GM12892 (cell line): ENCODE measurements at places on chromosomes 4 and X.

DNA sequence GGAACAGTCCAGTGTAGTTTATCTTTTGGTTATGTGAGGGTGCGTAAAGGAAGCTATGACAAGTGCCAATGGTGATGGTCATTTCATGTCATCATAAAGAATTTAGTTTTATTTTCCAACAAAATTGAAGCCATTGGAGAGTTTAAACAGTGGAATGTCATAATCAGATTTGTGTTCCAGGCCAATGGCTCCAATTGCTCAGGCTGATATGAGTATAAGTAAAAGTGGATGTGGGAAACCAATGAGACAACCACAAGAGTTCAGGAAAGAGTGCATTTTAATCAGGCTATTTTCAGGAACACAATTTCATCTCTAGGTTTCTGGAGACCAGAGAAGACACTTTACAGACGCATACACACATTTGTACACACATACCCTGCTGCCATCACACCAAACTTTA is 20.7 kb downstream of the SPANXC start:
- DNase-seq, result no peak

DNA sequence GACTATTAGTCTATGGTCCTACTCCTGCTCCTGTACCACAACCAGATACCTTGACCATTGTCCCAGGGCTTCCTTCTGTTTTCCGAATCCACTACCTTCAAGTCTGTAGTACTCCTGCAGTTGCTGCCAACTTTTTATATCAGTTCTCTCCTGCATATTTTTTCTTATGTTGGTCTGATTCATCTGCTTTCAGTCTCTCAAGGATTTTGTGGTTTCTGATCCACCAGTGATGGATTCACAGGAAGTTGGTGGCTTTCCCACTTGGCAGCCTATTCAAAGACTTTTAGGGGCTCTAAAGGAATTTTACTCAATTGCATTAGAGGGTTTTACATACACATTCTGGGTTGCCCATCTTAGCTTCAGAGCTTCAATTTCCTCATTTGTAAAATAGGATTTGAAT is 23.6 kb downstream of the KIF4A start:
- no peak for DNase-seq

- DNase-seq, result peak; percentile 85
Observed at GRCh38 chr4:7771541-7772507, 167.8 kb downstream of the AFAP1 start.

- no peak for DNase-seq
Observed at GRCh38 chrX:46381630-46382029, 163.6 kb downstream of the ZNF674 start.

DNA sequence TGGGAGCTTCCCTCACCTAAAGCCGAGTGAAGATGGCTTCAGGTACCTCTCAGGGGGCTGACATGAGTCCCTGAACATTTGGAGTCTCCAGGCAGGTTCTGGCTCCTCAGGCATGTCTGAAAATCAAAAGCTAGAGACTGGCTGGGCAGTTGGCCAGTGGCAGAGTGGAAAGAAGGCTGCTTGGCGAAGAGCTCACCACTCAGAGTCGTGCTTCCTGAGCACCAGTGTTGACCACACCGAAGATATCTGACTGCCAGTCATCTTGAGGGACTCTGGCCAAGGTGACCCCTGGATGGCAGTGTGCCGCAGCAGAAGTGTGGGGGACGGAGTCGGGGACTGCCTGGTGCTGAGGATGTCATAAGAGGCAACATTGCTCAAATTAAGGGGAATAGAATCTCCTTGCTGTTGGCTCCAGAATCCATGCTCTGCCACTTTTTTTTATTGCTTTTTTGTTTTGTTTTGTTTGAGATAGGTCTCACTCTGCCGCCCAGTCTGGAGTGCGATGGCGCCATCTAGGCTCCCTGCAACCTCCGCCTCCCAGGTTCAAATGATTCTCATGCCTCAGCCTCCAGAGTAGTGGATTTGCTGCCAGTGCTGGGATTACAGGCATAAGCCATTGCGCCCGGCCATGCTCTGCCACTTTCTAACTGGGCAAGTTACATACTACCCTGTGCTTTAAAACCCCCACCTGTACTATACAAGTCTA is 172.5 kb upstream of the GATB start:
- no peak for DNase-seq

DNA sequence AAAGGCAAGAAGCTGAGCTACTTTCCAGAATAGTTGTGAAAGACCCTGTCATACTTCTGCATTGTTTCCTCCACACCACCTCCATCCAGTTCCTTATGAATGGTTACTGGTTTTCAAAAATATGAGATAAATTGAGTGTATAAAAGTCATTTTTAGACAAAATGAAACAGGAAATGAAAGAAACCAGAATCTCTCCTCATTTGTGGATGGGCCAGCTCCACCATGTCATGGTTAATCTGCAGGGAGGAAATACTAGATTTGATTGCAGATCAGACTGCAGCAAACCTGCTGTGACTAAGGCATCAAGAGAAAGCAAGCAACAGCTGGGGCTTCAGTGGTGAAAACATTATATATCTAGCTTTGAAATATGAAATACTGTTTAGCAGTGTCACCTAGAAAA is 23.8 kb downstream of the F9 start:
- DNase-seq, result no peak

GRCh38 chr4:25031077-25031621 is 403 bp upstream of the LGI2 start:
- no peak for DNase-seq

GRCh38 chrX:1558761-1559468 is 21.9 kb upstream of the P2RY8 start:
- no peak for DNase-seq

GRCh38 chr4:125911481-125911880 is 596.7 kb downstream of the FAT4 start:
- no peak for DNase-seq

GRCh38 chrX:9790866-9791265 is 4.6 kb downstream of the SHROOM2 start:
- no peak for DNase-seq

DNA sequence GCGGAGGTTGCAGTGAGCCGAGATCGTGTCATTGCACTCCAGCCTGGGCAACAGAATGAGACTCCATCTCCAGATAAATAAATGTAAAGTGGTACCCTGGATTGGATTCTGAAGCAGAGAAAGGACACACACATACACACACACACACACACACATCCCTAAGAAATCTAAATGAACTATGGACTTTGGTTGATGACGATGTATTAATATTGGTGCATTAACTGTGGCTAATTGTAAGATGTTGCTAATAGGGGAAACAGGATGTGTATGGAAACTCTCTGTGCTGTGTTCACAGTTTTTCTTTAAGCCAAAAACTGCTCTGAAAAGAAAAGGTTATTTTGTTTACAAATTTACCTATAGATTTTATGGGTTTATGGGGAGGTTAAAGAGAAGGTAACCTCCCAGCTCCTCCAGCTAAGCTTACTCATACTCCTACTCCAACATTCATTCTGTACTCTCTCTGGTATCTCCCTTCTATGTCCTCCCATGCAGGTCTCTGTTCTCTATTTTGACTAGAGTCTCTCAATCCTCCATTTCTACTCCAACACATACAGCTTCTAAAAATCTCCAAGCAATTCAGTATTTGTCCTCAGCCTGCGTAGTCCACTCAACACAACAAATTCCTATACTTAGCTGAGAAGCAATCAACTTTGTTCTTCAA is 46.5 kb upstream of the RELL1 start:
- no peak for DNase-seq

DNA sequence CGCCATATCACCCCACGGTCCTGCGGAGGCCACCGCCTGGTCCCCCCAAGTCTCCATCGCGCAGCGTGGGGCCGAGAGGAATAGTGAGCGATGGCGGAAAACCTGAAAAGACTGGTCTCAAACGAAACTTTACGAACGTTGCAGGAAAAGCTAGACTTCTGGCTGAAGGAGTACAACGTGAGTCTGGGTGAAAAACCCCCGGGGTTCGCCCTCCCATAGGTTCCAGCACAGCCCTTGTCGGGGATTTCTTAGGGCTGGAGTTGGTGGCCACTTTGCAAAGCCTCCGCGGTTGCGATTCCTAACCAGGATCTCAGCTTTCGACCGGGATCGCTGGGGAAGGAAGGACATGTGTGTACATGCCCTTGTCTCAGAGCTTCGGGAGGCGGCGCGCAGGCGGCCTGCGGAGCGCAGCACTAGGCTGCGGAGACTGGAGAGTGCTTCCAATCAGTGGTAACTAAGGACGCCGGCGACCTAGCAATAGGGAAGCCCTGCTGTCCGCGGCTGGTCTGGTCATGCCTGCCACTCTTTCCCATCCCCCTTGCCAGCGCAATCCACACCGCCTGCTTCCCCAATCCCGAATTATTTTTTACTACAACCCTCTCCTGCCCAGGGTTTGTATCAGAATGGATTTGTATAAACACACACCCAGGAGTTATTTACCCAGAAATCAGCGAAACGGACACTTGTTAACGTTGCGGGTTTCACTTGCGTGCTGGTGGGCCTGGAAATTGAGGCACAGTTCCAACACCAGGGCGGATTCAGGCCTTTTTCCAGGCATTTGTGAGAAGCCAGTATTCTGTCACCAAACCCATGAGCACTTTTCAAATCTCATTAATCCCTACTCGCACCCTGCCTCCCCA is 741 bp downstream of the SPATA18 start:
- peak; percentile 34 for DNase-seq

DNA sequence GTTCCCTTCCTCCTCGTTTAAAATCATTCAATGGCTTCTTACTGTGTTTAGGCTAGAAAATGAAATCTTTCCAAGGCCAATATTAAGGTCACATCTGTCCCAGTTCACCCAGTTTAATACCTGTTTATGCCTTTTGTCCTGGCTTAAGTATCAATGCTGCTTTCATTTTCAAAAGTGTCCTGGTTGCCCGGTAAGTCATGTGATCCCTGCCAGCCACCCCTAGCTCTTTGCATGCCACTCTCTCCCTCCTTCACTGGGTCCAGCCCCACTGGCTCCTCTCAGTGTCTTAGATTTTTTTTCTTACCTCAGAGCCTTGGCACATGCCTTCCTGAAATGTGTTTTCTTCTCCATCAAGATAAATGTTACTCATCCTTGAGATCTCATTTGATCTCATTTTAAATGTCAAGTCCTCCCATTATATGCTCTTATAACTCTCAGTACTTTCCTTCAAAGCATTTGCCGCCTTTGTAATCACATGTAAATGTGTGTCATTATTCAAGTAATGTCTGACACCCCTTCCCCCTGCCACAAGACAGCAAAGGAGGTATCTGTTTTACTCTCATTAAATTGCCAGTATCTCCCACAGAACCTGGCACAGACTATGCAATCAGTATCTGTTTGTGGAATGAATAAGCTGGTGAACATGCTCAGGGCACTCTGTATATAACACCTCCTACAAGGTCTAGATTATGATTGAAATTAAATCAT is 472.5 kb upstream of the RPS6KA3 start:
- no peak for DNase-seq

- no peak for DNase-seq
Observed at GRCh38 chr4:160386846-160387245, 1284.0 kb downstream of the RAPGEF2 start.

- no peak for DNase-seq
Observed at GRCh38 chr4:64559571-64559970, 150.3 kb upstream of the TECRL start.

- no peak for DNase-seq
Observed at GRCh38 chr4:24560868-24561368, 23.4 kb downstream of the DHX15 start.

DNA sequence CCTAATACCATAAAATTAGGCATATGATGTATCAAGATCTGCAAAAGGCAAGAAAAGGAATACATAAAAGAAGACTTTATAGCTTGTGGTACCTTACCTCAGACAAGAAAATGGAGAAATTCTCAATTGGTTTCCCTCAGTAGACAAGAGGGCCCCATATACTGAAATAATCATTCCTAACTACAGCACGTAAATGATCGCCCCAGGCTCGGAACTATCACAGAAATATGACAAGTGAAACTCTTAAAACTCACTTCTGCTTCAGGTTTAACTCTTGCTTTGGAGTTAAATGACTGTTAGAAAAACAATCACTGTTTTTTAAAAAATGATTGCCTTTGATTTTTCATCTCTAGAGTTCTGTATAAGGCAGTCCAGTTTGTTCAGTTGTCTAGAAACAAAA is 38.6 kb upstream of the NAP1L5 start:
- DNase-seq, result no peak

DNA sequence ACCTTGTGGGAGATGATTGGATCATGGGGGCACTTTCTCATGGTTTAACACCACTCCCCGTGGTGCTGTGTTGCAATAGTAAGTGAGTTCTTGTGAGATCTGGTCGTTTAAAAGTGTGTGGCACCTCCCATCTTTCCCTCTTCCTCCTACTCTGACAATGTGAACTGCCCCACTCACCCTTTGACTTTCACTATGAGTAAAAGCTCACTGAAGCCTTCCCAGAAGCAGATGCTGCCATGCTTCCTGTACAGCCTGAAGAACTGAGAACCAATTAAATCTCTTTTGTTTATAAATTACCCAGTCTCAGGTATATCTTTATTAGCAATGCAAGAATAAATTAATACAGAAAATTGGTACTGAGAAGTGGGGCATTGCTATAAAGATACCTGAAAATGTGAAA is 509.6 kb upstream of the CT83 start:
- DNase-seq, result no peak

- no peak for DNase-seq
Observed at GRCh38 chr4:926538-926937, 5.6 kb downstream of the GAK start.
